ENCODE measurements at places on chromosomes 6 and 20.
A peak's percentile ranks its signal among the peaks of the same experiment; 100 is the strongest.

DNA sequence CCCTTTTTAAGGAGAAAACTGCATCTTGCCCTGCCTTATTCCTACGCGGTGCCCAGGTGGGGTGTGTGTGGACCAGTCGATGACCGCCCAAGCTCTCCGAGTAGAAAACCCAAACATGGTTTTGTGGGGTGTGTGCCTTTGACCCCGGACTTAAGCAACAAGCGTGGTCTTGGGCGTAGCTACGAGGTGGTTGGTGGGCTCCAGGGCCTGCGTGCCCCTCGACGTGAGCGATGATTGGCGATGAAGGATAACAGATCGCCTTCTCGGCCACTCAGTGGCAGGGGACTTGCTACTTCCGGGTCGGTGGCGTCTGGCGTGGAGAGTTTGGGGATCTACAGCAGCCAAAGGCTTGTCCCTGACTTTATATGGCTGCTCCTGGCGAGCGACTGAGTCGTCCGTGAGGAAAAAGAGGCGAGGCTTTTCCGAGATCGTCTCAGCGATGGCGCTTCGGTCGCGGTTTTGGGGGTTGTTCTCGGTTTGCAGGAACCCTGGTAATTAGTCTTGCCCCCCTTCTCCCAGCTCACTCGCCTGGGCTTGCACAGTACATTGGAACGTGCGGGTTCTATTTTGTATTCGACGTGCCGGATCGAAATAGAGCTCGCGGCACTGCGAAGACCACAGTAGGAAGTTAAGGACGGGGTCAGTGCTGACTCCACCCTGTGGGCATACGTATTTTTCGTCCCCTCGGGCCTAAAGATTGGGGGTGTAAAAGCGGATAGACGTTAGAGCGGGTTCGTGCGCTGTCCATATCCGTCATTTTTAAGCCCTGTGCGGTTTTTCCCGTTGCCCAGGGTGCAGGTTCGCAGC lies at the start of gene MRPL18:
Gene MRPL18, plus strand, starts transcription at position 319 of the 807 bp plus-strand sequence. Its CDS starts 121 bp downstream, at position 440.
- DNase-seq, result peak; percentile 90

GRCh38 chr20:59122566-59122919 lies 41.1 kb upstream of the ZNF831 start:
- no peak for DNase-seq

DNA sequence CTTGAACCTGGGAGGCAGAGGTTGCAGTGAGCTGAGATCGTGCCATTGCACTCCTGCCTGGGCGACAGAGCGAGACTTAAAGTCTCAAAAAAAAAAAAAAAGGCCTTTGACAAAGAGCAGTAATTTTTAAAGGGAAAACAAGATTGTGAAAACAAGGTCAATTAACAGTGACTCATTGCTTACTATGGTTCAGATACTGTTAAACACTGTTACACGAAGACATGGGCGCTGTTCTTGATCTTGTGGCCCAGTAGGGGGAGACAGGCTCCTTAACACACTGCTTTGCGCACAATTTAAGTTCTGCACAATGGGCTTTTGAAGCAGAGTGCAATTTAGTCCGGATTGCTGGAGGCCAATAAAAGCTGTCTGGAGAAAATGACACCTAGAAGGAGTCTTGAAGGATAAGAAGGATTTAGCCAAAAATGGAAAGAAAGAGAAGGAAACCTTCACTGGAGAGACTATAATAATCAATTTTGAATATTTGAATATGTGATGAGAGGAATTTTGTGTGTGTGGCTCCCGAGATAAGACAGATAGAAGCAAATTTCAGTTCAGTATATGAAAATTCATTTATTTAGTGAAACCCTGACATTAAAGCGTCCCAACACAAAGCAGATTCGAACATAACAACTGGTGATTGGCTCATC lies 6.0 kb upstream of the LATS1 start:
- peak; percentile 49 for DNase-seq

DNA sequence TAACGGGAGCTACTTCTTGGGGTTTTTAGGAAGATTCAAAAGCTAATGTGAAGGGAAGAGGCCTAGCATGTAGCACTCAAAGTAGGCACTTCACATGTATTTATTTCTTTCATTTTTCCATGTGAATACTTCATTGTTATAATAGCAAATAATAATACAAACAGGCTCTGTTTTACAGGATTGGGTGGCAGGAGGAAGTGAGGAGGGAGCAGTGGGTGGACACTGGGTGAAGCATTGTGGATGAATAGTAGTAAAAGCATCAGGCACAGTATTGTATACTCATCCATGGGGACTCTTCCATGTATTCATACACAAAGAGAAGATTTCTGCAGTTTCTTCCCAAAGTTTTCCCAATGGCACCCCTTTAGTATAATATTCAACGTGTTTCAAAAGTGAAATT lies 38.4 kb upstream of the SNRPB2 start:
- no peak for DNase-seq

GRCh38 chr6:166907373-166907841 lies 48.9 kb downstream of the RNASET2 start:
- no peak for DNase-seq

DNA sequence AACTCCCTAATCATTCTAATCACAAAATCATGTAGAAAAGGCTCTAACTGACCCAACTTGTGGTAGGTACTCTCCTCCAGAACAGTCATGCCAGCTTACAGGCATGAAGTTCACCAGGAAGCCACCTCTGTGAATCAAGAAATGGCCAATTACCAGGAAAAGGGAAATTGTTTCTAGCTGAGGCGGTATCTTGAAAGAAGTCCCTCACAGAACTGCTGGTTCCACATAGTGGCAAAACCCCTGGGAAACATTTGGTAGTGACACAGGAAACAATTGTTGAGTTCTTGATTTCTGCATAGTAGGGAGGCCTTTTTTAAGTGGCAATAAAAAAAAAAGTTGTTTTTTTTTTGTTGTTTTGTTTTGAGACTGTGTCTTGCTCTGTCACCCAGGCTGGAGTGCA lies 3.4 kb upstream of the ZHX3 start:
- DNase-seq, result no peak

DNA sequence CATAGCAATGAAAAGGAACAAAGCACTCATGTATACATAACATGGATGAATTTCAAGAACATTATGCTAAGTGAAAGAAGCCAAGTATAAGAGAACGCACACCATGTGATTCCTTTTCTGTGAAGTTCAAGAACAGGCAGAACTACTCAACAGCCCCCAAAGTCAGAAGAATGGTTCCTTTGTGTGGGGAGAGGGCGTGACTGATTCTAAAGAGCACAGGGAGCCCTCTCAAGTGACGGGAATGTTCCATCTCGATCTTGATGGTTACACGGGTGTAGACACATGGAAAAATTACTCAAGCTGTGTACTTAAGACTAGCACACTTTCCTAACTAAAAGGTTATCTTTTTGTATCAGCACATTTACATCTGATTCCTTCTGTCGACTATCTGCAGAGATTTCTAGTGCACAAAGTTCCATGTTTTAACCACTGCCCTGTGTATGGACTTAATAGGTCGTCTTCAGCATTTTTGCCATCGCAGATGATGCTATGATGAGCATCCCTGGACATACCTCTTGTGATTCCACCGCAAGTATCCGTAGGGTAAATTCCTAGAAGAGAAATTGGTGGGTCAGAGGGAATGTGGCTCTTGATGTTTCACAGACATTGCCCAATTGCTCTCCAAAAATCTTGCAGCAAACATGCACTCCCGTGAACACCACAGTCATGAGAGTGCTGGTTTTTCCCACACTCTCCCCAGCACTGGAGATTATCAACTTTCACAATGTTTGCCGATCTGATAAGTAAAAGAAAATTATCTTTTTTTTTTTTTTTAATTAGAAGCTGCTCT lies 279.3 kb downstream of the BMP7 start:
- DNase-seq, result no peak

GRCh38 chr6:111624401-111625098 lies 18.9 kb upstream of the TRAF3IP2 start:
- DNase-seq, result no peak

GRCh38 chr6:6193221-6193745 lies 127.2 kb downstream of the F13A1 start:
- no peak for DNase-seq

DNA sequence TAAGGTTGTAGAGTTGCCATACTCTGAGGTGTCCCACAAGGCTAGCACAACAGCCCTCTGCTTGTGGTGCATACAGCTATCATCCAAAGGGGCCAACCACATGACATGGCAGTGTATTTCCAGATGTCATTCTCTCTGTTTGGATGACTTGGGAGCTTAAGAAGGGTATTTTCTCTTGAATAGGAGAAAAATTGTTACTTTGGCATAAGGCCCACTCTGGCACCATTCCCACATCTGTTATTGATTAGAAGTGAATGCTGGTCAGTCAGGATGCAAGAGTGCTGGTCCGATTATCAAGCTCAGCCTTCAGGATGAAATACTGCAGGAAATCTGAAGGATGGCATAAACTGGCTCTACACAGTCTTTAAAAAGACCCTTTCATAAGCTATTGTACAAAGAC lies 83.6 kb upstream of the C20orf144 start:
- DNase-seq, result no peak

GRCh38 chr6:156598855-156599180 lies 178.4 kb upstream of the ARID1B start:
- no peak for DNase-seq

DNA sequence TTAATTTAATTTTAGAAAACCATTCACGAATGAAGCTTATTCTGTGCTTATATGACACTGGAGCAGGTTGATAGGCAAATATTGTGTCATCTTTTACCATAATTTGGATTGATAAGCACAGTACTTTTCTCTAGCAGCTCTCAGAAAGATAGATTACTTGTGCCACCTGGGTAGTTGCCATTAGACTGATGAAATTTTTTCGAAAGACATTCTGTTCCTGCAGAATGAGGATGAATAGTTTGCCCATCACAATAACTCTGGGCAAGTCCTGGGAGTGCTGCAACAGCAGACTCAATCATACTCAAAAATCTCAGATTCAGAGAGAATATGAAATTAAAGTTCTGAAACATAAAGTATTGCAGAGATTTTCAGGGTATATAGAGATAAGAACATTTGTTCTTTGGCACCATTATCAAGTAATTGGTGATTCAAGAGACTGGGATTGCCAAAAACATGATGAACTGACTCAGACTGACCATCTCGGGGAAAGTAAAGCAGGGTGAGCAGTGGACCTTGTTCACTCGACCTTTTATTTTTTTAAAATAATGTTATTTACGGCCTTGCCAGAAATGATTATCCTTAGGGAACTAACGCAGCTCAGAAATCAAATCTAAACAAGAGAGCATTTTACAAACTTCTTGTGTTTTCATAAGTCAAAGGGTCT lies 65.8 kb upstream of the PTCHD4 start:
- no peak for DNase-seq

DNA sequence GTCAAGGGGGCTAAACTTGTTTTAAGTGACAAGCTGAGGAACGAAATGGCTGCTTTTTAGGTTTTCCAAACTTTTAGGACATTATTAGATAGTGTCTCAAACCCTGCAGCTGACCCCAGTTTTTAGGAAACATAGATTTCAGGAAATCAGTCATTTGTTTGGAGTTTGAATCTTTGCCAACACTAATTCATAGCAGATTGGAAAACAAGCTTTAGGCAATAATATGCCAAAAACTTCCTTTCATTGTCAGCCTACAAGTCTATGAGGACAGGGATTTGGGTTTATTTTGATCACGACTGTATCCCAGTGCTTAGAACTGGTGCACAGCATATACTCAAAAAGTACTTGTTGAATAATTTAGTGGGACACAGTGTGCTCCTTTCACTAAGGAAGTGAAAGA lies 123.2 kb downstream of the TINAG start:
- no peak for DNase-seq

GRCh38 chr6:169238766-169239165 lies 14.9 kb downstream of the THBS2 start:
- DNase-seq, result no peak

GRCh38 chr20:3669710-3670367 lies 6.6 kb upstream of the GFRA4 start:
- no peak for DNase-seq

- DNase-seq, result no peak
Observed at GRCh38 chr6:44452725-44453124, 65.2 kb downstream of the CDC5L start.

DNA sequence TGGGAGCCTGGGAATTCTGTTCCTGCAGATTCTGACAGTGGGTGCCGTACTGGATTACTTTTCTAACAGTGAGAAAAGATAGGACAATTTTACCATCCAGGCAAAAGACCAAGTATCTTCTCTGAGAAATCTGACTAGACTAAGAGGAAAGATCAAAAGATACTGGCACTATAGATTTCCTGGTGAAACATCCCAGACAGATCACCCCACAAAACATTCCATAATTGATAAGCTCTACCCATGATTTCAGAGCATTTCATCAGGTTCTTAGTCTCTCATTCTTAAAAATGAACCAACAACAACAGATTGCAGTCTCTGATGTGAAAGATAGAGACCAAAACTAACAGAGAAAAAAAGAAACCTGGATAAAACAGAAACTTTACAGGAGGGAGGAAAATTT lies 13.6 kb upstream of the UBR2 start:
- DNase-seq, result no peak

DNA sequence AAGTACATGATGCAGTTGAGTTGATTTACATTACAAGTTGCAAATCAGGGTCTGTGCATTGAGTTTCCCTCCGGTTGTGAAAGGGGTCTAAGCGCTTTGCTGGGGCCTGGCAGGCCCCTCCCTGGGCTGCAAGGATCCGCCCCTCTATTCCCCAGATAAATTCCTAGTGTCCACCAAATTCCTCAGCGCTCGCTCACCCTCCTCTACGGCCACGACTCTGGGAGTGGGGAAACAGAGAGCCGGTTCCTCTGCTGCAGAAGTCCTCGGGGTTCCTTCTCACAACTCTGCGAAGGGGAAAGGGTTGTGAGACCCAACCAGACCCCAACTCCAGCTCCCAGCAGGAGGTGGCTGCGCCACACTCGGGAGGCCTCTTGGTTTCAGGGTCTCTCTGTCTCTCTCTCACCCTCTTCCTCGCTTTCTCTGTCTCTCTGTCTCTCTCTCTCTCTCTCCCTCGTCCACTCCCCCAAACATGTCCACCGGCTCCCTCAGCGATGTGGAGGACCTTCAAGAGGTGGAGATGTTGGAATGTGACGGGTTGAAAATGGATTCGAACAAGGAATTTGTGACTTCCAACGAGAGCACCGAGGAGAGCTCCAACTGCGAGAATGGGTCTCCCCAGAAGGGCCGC lies at the start of gene TCF21:
Gene TCF21, plus strand, starts transcription at position 185 of the 628 bp plus-strand sequence. Its CDS starts 285 bp downstream, at position 470.
- DNase-seq, result no peak

DNA sequence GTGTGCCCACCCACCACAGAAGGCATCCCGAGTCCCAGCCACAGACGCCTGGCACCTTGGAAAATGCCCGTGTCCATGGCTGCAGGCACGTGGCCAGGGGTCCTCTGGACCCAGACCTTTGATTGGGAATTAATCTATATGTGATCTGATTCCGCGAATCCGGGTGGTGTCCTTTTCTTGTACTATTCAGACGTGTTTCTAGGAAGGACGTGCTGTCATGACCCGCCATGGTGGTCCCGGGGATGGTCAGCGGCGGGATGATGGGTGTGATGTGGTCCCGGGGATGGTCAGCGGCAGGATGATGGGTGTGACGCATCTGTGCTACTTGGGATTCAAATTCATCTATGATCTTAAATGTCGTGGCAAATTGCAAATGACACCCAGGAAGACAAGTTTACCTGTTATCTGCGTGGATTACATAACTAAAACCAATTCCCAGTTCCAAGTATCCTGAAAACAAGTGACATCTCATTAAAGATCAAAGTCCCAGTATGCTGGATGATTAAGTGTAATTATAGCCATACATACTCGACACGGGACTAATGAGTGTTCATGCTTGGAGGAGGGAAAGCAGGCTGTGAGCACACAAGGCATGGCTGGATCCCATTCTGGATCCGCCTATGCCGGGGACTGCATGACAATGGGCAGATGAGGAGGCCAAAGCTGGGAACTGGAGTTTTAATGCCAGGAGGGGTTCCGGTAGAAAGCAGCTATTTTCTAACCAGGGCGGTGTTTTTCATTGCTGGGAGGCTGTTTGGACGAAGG lies 256.5 kb downstream of the TAF4 start:
- no peak for DNase-seq

GRCh38 chr6:137799950-137800568 lies 67.0 kb upstream of the TNFAIP3 start:
- peak; percentile 71 for DNase-seq

All from CD4-positive, alpha-beta T cell treated with Interferon gamma for 1 hour (primary cell).